ENCODE measurements at places on chromosomes 3 and 15.

DNA sequence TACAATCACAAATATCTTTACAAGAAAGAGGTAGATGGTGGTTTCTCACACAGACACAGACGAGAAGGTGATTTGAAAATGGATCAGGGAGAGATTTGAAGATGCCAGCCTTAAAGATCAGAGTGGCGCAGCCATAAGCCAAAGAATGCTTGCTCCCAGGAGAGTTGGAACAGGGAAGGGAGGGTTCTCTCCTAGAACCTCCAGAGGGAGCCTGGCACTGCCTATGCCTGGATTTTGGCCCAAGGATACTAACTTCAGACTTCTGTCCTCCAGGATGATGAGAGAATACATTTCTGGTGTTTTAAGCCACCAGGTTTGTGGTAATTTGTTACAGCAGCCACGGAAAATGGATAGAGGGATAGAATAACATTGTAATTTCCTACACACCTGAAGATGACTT lies 279.1 kb downstream of the FAM43A start:
- DNase-seq = no peak

- no peak for DNase-seq
Measured at GRCh38 chr3:62823461-62824050, 51.7 kb downstream of the CADPS start.

DNA sequence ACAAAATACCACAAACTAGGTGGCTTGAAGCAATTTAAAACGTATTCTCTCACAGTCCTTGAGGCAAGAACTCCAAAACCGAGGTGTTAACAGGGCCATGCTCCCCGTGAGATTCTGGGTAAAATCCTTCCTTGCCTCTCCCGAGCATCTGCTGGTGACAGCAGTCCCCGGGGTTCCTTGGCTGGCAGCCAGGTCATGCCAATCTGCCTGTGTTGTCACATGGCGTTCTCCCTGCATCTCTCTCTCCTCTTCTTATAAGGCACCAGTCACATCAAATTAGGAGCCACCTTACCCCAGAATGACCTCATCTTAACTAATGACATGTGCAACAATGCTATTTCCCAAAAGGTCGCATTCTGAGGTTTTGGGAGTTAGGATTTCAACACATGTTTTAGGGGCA lies 26.3 kb upstream of the LRRN1 start:
- DNase-seq = no peak

- DNase-seq = no peak
Measured at GRCh38 chr3:146342989-146343388, 92.1 kb upstream of the PLSCR4 start.

GRCh38 chr15:33985287-33985686 lies 17.0 kb downstream of the CHRM5 start:
- DNase-seq = peak; percentile 40

DNA sequence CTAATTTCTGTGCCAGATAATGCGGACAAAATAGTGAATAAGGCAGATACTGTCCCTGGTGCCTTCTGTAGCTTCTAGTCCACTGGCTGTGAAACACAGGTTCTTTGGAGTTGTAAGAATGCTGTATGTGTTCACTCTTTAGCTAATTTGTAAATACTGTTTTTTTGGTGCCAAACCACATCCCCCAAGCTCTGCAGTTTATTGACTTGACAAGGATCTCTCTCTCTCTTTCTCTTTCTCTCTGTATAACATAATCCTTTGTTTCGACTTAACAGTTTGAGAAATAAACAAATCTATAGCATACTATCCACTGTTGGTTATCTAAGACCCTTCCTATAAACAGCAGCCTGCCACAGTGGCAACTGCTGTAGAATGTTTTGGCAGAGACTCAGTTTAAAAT lies 7.6 kb downstream of the SMAD3 start:
- DNase-seq = no peak

- no peak for DNase-seq
Measured at GRCh38 chr15:84143753-84144314, 91.7 kb upstream of the GOLGA6L4 start.

DNA sequence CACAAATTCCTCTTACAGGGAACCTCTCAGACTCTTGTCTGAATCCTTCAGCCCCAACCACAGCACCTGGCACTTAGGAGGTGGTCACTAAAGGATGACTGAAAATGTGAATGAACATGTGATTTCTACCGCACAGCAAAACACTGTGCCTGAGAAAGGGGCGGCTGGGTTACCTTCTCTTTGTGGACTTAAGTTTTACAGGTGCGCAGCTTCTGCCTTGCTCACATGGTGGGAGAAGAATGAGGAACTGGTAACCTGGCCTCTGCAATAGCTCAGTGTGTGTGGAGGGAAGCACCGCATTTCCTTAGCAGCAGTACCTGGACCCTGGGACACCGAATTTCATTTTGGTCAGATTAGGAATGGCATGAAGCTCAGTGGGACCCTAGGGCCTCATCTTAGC lies 9.8 kb upstream of the ETV5 start:
- no peak for DNase-seq

DNA sequence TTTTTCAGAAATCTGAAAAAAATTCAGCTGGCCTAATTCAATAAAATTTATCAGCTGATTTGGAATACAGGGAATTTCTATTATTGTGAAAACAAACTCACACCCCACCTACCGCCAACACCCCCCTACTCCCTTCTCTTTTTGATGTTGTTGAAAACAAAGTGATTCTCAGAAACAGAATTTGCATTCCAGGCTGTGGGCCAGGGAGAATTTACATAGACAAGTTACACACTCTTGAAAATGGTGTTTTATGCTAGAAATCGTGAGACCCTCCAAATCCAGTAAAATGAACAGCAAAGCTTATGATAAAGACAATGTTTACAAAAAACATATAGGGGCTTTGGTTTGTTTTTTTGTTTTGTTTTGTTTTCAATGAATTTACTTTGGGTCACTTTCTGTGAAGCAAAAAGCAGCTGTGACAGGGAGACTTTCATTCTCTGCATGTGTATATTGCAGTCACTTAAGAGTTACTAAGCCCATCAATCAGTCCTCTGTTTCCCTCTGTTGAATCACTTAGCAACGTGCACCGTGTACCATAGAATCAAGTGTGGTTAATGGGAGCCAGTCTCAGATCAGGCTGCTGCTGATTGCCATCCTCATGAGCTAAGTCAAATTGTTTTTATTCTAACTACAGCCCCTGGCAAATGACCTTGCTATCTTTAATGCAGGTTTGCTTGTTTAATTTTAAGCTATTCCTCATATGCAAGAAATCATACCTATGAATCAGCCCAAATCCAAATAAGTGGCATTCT lies 159.8 kb downstream of the ALCAM start:
- DNase-seq = no peak

DNA sequence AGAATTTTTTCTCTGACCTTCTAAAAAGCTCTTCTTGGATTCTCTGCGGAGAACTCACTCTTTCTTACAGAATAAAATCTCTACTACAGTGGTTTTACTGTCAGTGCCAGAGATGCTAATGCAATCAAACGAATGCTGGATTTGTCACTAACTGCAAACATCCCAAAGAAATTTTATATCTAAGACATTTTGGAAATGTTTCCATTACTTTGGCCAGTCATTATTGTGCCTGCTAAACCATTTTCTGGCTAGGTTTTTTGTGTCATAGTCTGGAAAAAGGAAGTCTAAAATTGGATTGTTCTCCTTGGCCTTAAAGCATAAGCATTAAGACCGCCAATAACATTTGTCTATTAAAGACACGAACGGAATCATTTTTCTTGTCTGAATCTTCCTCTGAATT lies 54.0 kb downstream of the PLOD2 start:
- DNase-seq = no peak

GRCh38 chr3:4824926-4825325 lies 154.3 kb upstream of the BHLHE40 start:
- peak; percentile 70 for DNase-seq

DNA sequence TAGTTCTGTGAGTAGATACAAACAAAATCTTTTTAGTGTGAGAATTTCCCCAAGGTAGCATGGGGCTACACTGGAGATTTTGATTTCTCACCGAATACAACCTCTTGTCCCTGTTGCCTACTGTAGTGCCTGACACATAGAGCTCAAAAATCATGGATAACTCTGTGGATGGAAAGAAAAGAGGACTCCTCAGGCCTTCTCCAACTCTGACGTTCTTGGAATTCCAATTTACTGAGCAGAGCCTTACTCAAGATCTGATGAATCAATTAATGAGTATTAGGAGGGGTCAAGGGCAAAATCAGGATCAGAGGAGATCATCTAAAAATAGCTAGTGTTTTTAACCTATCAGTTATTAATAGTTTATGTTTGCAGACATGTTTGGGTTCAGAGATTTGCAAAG lies 46.7 kb upstream of the PYDC2 start:
- DNase-seq = no peak

- DNase-seq = no peak
Measured at GRCh38 chr15:74192751-74193150, 9.8 kb downstream of the STRA6 start.

DNA sequence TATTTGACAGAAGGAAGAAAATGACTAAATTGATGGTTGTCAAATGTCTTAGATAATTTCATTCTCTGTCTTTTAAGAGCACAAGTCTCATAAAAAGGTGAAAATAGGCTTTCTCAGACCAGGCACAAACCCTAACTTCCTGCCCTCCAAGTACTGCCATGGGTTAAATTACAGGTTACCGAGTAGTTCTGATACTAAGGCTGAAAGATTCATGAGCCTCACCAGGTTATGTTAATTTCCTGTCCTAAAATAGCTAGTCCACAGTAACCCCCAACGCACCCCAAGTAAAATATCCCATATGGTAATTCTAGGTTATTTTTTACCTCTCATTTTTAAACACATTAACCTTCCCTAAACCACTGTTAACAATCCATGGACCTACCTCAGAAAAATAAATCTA lies 42.0 kb downstream of the GSK3B start:
- no peak for DNase-seq

DNA sequence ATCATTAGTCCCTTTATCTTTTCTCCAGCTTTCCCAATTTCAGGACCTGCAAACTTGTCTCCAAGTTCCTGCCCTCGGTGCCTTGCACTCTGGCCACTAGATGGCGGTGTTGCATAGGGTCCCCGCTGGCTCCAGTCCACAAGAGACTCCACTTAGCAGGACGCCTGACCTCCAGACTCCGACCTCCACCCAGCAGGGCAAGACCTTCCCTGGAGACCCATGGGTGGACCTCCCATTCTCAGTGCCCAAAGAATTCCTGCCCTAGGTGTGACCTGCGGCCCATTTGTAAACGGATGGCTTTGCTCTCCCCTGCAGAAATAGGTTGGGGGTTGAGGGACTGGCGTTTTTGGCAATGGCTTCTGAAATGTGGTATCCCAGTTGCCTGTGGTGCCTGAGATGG lies 82.6 kb downstream of the LSM3 start:
- DNase-seq = peak; percentile 73

DNA sequence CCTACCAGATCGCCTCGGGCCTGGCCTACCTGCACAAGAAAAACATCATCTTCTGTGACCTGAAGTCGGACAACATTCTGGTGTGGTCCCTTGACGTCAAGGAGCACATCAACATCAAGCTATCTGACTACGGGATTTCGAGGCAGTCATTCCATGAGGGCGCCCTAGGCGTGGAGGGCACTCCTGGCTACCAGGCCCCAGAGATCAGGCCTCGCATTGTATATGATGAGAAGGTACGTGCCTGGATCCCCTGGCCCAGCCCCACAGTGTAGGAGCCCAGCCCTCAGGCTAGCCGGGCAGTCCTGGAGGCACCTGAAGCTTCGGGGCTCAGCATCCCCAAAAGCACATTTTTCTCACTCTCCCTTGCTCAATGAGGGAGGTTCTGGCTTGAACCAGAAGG lies 135.8 kb downstream of the LRRK1 start:
- no peak for DNase-seq

DNA sequence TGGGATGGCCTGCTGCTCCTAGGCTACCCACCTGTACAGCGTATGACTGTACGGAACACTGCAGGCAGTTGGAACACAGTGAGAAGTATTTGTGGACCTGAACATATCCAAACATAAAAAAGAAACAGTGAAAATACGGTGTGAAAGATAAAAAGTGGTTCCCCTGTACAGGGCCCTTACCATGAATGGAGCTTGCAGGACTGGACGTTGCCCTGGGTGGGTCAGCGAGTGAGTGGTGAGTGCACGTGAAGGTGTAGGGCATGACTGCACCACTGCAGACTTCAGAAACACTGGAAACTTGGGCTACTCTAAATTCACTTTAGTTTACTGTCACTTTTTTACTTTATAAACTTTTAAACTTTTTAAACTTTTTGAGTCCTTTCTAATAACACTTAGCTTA lies 71.2 kb upstream of the SLC6A6 start:
- no peak for DNase-seq

- no peak for DNase-seq
Measured at GRCh38 chr15:97052513-97052912, 722.0 kb downstream of the NR2F2 start.

DNA sequence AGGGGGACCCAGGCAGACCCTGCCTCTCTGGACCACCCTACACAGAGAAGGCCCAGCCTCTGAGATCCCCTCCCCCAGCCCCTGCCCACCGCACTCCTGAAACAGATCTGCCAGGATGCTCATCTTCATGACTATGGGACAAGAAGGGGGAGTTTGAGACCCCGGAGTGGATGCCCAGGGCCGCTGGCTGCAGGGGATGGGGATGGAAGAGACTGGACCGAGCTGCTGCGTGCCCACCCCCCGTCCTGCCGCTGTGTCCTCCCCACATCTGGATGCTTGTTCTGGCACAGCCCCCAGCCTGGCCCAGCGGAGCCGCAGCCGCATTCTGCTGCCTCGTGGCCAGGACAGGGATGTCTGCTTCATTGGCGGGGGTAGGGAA lies 30.3 kb upstream of the SEMA3F start:
- no peak for DNase-seq

- DNase-seq = peak; percentile 68
Measured at GRCh38 chr15:62847900-62848489, 194.6 kb upstream of the TPM1 start.

DNA sequence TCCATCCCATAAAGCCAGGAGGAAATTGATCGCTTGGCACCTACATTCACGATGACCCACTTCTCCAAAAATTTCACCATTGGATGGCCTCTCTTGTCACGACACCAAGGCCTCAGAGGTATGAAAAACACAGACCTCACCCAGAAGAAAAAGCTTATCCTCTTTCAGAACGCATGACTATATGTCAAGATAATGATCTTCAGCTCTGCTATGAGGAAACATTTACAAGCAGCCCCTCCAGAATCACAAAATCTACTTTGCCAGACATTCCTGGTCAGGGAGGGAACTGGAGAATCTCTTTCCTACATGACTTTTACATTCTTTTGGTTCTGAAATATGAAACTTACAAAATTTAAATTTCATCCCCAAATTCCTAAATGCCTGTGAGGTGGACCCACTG lies 122.7 kb downstream of the WNT5A start:
- no peak for DNase-seq

DNA sequence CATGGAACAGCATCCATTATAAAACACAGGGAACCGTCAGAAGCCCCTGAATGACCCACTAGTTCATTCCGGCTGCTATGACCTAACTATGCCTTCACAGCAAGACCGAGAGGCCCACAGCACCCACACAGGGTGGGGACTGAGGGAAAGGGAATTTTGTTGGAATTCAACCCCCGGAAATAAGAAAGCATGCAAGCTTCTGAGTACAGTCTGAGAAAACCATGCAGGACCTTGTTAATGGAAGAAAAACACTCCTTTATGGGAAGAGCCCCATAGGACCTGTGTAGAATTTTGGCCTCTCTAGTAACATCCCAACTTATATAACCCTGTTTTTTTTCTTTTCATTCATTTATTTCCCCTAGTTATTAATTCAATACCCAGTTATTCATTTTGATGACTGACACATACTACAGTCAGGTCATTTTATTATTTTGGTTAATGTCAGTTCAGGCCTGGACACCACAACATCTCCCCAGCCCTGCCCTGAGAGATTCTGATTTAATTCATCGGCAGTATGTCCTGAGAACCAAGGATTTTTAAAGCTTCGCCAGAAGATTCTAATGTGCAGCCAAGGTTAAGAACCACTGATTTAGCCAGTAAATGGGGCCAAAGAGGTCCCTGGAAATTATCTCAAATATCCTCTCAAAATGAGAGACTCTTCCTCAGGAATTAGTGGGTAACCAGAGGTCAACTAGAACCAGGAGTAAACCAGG lies 231.6 kb upstream of the GOLGA6L4 start:
- no peak for DNase-seq
